ENCODE measurements at places on chromosomes 3 and 15. TPM values are rescaled to one million over a fixed set of nuclear protein-coding genes. Genes with fewer than 3 reads are reported as not detected.

GRCh38 chr15:43390723-43391122 is 19.8 kb downstream of the TUBGCP4 start:
- peaks cover 40% of the 10 kb centered on the region for H3K36me3 ChIP-seq
- no peaks in the 10 kb centered on the region for H3K4me1 ChIP-seq
- H3K27me3 ChIP-seq: no peaks in the 10 kb centered on the region
- DNase-seq: no peak
- no peak overlapping the region for H3K27ac ChIP-seq

GRCh38 chr3:114953800-114954199 is 193.3 kb downstream of the ZBTB20 start:
- H3K4me1 ChIP-seq: no peaks in the 10 kb centered on the region
- H3K27ac ChIP-seq: no peak overlapping the region
- H3K36me3 ChIP-seq: peaks cover 50% of the 10 kb centered on the region
- no peaks in the 10 kb centered on the region for H3K27me3 ChIP-seq
- no peak overlapping the region for H3K4me3 ChIP-seq
- no peak for DNase-seq

- H3K27me3 ChIP-seq: peaks cover 24% of the 10 kb centered on the region
- H3K27ac ChIP-seq: no peak overlapping the region
- no peak overlapping the region for H3K4me3 ChIP-seq
- DNase-seq: no peak
- H3K4me1 ChIP-seq: peaks cover 21% of the 10 kb centered on the region
Measured at GRCh38 chr3:70855149-70855548, 542.7 kb upstream of the MDFIC2 start.

- peaks cover 2% of the 10 kb centered on the region for H3K27me3 ChIP-seq
- H3K36me3 ChIP-seq: no peaks in the 10 kb centered on the region
- no peak overlapping the region for H3K4me3 ChIP-seq
- no peaks in the 10 kb centered on the region for H3K4me1 ChIP-seq
- DNase-seq: no peak
- no peak overlapping the region for H3K27ac ChIP-seq
Measured at GRCh38 chr3:152811974-152812760, 22.8 kb upstream of the P2RY1 start.

- peaks cover 5% of the 10 kb centered on the region for H3K4me1 ChIP-seq
- H3K4me3 ChIP-seq: no peak overlapping the region
- no peaks in the 10 kb centered on the region for H3K36me3 ChIP-seq
- peak; percentile 32 for DNase-seq
Measured at GRCh38 chr3:13301286-13301987, 118.7 kb downstream of the NUP210 start.

- H3K4me1 ChIP-seq: no peaks in the 10 kb centered on the region
- no peak overlapping the region for H3K27ac ChIP-seq
- no peaks in the 10 kb centered on the region for H3K36me3 ChIP-seq
- no peak overlapping the region for H3K4me3 ChIP-seq
Measured at GRCh38 chr3:191961022-191961421, 500.1 kb downstream of the PYDC2 start.

DNA sequence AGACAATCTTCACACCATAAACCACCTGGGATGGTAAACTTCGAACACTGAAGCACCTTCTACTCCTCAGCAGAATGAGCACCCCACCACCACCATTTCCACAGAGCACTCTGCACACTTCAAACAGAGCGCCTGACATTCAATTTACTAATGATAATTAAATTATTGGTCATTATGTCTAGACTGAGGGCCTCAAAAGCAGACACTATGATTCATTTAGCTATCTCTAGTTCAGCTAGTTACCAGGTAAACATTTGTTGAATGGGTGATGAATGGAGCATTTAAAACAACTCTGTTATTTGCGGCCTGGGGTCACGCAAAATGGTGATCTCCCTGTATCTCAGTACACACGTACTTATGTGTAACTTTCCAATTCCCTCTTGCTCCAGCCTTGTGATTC is 40.9 kb downstream of the ACAP2 start:
- no peaks in the 10 kb centered on the region for H3K27me3 ChIP-seq
- H3K4me1 ChIP-seq: peaks cover 47% of the 10 kb centered on the region
- DNase-seq: no peak
- H3K36me3 ChIP-seq: peaks cover 7% of the 10 kb centered on the region
- no peak overlapping the region for H3K27ac ChIP-seq

- H3K36me3 ChIP-seq: no peaks in the 10 kb centered on the region
- H3K27me3 ChIP-seq: no peaks in the 10 kb centered on the region
- H3K4me3 ChIP-seq: no peak overlapping the region
- DNase-seq: no peak
- H3K4me1 ChIP-seq: no peaks in the 10 kb centered on the region
Measured at GRCh38 chr15:51652084-51652668, 29.1 kb upstream of the SCG3 start.

- peaks cover 11% of the 10 kb centered on the region for H3K27me3 ChIP-seq
- H3K4me1 ChIP-seq: no peaks in the 10 kb centered on the region
- no peak overlapping the region for H3K4me3 ChIP-seq
- no peak overlapping the region for H3K27ac ChIP-seq
Measured at GRCh38 chr3:153855772-153856171, 265.4 kb upstream of the ARHGEF26 start.

GRCh38 chr3:42229942-42230688 is 35.9 kb downstream of the CCK start:
- H3K4me1 ChIP-seq: peaks cover 2% of the 10 kb centered on the region
- no peak overlapping the region for H3K27ac ChIP-seq
- H3K4me3 ChIP-seq: no peak overlapping the region
- DNase-seq: no peak

DNA sequence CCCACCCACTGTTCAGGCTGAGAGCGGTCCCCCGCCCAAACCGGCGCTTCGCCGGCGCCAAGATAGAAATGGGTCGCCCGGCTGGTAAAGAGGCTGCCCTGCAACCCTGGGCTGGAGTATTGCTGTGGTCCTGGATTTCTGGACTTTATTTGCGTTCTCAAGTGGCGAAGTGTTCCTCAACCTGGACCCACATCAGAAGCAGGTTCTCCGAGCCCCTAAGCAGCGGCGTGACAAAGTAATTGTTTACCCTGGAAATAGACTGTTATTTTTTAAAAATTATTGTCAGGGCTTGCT is 481 bp upstream of the DYNC1LI1 start:
- H3K4me3 ChIP-seq: peak overlapping the region; percentile 78
- H3K27ac ChIP-seq: peak overlapping the region; percentile 75
- H3K27me3 ChIP-seq: no peaks in the 10 kb centered on the region
- DNase-seq: no peak
- peaks cover 6% of the 10 kb centered on the region for H3K36me3 ChIP-seq

- H3K27ac ChIP-seq: peak overlapping the region; percentile 76
- H3K4me1 ChIP-seq: peaks cover 90% of the 10 kb centered on the region
- H3K27me3 ChIP-seq: no peaks in the 10 kb centered on the region
- H3K4me3 ChIP-seq: no peak overlapping the region
- H3K36me3 ChIP-seq: no peaks in the 10 kb centered on the region
- no peak for DNase-seq
Measured at GRCh38 chr15:40100123-40100946, 8.3 kb downstream of the BMF start.

DNA sequence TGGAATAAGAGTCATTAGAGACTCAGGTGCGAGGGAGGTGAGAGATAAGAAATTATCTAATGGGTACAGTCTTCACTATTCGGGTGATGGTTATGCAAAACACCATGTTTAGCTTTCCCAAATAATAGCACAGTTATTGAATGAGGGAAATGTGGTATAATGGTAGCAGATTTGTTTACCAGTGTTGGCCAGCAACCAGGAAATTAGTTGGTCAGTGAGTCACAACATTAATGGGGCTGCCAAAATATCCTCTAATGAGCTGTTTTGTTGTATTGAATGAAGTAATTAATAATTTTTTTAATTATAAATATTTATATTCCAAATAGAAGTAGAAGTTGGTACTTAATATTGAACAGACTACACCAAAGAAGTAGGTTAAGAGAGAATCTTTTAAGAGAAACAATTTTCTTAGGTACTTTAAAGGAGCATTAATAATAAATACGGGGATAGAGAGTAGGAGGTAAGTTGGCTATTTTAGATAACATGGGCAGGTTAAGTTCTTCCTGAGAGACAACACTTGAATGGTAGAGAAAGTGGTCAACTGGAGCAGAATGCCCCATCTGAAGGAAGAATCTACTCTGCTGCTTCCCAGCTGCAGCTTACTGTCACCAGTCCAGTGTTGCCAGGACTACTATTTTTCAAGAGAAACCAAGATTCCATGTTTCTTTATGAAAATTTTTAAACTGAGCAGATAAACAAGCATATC is 218.8 kb downstream of the UBE2E2 start:
- H3K27me3 ChIP-seq: no peaks in the 10 kb centered on the region
- H3K4me3 ChIP-seq: no peak overlapping the region
- no peak overlapping the region for H3K27ac ChIP-seq
- peaks cover 5% of the 10 kb centered on the region for H3K36me3 ChIP-seq

GRCh38 chr15:65033659-65034269 is 4.3 kb upstream of the MTFMT start:
- no peak overlapping the region for H3K4me3 ChIP-seq
- H3K4me1 ChIP-seq: peaks cover 7% of the 10 kb centered on the region
- H3K36me3 ChIP-seq: no peaks in the 10 kb centered on the region
- H3K27ac ChIP-seq: no peak overlapping the region

- no peaks in the 10 kb centered on the region for H3K27me3 ChIP-seq
- peaks cover 64% of the 10 kb centered on the region for H3K4me1 ChIP-seq
- H3K27ac ChIP-seq: peak overlapping the region; percentile 93
- peak overlapping the region; percentile 85 for H3K4me3 ChIP-seq
- peaks cover 62% of the 10 kb centered on the region for H3K36me3 ChIP-seq
Measured at GRCh38 chr3:72999951-73000350, 3.3 kb downstream of the PPP4R2 start.

DNA sequence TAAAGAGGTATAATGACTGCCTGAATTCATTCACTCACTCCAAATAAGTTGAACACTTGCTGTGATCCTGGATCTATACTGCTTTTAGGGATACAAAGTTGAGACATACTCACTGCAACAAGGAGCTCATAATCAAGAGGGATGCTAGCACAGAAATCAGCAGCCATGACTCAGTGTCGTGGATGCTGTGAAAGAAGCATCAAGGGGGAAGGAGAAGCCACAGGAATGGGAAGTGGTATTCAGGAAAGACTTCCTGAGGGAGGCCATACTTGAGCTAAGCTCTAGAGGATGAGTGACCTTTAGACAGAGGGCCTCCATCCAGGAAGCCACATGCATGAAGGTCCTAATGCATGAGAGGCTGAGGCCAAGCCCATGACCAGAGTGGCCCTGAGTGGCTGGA is 245.7 kb upstream of the RORA start:
- H3K4me1 ChIP-seq: no peaks in the 10 kb centered on the region
- no peaks in the 10 kb centered on the region for H3K36me3 ChIP-seq
- no peak overlapping the region for H3K4me3 ChIP-seq

The SMAD3 gene
- total RNA-seq: 33.7 TPM

The GPR160 gene
- total RNA-seq: 9.4 TPM

The MIX23 gene
- total RNA-seq: 250 TPM

The ZFYVE19 gene
- total RNA-seq: 27.5 TPM

The PHLDB2 gene
- 0.75 TPM for total RNA-seq

The AHSG gene
- not detected for total RNA-seq

The MYO5C gene
- total RNA-seq: 0.42 TPM
